ENCODE measurements at places on chromosomes 3 and 15.

- no peak for DNase-seq
These were observed 7.8 kb downstream of the C3orf18 start for GRCh38 chr3:50559702-50560101.

DNA sequence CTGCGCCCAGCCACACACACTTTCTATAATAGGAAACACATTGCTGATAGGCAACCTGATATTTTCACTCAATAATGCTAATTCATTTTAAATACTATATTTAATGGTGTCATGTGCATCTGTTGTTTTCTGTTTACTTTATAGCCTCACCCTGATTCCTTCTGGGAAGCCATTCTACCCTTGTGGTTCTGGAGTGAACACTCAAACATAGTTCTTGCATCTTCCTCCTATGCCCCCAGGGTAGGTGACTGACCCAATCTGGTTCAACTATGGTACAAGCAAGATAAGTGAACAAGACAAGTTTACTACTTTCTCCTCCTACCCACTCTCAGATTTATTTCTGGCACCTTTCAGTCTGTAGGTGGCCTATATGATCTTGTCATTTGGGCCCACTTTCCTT, 4.3 kb upstream of the SCG3 start:
- no peak for DNase-seq

DNA sequence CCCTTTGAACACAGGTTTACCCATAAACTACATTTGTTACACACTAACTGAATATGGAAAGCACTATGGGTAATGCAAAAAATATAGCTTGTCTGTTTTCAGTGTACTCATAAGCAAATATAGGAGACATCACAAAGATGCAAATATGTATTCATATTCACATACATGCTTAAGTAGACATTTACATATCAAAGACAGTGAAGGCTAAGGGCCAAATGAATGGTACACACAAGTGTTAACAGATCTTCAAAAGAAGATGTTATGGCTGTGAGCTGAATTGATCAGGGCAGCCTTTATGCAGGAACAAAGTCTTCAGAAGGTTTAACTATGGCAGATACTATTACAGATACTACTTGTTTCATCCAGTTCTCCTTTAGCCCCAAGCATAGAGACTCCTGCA, 384.1 kb downstream of the FHIT start:
- DNase-seq, result no peak

DNA sequence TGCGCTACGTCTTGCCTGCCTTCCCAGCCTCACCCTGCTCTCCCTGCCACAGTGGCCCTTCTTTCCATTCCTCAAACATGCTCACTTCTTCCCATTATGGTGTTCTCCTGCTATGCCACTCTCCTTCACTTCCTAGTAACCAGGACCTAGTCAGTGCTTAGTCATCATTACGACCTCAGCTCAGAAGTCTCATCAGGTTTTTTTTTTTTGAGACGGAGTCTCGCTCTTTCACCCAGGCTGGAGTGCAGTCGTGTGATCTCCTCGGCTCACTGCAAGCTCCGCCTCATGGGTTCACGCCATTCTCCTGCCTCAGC, 149.5 kb downstream of the GREM1 start:
- DNase-seq, result no peak

DNA sequence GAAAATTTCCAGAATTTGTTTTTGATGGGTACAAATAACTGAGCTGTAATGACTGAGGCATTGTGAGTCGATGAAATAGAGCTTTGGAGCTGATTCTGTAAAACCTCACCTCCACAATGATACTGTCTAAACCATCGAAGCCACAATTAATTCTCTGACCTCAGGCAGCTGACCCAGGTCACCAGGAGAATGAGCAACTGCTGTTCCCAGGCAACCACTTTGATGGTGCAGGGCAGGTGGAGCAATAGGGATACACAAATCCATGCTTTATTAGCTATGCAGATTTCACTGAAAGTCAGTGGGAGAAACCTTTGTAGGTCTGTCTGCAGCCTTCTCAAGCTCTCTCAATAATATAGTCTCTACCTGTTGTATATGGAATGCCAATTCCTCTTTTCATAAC, 204.4 kb downstream of the RYR3 start:
- no peak for DNase-seq

DNA sequence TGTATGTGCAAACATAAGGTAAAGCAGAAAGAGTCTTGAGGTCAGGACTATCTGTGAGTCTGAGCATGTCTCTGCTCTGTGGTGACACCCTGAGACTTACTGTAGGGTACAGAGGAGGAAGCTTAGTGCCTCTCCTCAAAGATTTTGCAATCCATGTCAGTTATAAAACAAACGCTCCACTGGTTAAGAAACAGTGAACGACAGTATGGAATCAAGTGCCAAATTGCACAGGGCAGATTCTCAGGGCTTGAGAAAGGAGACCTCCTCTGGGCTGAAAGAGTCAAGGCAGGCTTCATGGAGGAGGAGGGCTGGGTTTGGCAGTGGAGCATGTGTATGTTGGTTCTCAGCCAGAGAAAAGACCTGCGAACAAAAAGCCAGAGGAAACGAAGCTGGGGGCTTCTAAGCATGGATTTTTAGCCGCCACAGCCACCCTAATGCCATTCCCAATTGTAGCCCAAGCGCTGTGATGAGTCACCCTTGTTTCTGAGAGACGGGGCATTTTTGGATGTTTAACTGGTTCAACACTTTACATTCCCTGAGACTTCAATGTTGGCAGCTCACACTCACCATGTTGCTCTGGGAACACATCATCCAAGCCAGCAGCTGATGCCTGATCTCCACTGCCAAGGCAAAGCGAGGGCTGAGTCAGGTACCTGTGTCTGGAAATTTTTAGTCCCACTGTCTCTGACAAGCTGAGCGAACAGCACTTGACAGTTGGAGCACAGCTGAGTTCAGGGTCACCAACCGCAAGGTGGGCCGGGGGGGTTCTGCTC, 3.4 kb upstream of the DGKG start:
- no peak for DNase-seq

All from SHP77 treated with DMSO at 0.1 percent for 48 hours (cell line).